ENCODE measurements at places on chromosomes 7 and 10. TPM values are rescaled to one million over a fixed set of nuclear protein-coding genes. Genes with fewer than 3 reads are reported as not detected.

DNA sequence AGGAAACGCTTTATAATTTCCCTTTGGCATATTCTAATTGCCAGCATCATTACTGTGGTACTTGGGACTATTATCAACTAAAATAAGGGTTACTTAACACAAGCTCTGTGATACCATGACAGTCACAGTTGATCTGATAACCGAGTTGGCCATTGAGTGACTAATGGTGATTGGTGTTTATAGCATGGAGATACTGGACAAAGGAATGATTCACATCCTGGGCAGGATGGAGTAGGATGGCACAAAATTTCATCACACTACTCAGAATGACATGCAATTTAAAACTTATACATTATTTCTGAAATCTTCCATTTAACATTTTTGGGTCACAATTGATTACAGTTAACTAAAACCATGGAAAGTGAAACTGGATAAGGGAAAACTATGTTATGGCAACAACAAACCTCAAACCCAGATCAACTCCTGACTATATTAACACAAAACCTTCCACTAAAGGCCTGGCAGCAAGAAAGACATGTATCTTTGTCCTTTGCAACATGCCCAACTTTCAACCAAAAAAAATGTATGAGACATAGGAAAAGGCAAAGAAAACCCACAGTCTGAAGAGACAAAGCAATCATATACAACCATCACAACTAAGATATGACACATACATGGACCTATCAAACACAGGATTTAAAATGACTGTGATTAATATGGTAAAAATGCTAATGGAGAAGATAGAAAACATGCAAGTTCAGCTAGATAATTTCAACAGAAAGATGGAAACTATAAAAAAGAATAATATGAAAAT lies 208.5 kb upstream of the NRP1 start:
- no peak for DNase-seq

GRCh38 chr10:48811917-48812316 lies 127.2 kb downstream of the WDFY4 start:
- no peak for DNase-seq

The TMEM196 gene
- total RNA-seq, result not detected

DNA sequence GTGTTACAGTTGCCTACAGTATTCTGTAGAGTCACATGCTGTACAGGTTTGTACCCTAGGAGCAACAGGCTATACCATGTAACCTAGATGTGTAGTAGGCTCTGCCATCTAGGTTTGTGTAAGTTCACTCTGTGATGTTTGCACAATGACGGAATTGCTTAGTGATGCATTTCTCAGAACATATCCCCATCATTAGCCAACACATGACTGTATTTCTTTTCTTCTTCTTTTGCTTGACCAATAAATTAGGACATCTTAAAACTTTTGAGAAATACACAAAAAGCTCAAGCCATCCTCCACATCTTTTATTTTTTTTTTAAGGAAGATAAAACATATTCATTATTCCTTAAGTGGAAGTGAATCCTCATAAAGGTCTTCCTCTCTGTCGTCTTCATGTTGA lies 5.4 kb upstream of the PFKFB3 start:
- no peak for DNase-seq

GRCh38 chr7:138625849-138626230 lies 75.3 kb downstream of the SVOPL start:
- DNase-seq, result no peak

DNA sequence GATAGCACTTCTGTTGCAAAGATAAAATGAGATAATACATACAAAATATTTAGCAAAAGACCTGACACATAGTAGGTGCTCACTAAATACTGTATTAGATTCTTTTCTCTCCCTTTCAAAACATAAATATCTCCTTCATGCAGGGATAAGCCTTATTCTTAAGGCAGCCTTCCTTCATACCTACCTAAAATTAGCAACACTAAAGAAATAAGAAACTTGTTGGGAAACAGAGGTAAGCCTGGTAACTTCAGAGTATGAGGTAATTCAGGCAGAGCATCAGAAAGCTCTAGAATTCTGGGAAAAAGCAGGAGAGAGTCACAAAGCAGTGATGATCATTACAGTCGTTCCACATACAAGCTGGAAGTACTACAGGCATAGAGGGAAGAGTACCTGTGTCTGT lies 15.2 kb downstream of the HIBADH start:
- no peak for DNase-seq

GRCh38 chr10:98326621-98327027 lies 58.6 kb upstream of the LOXL4 start:
- DNase-seq, result no peak

- peak; percentile 68 for DNase-seq
Measured at GRCh38 chr10:59830601-59831259, 75.6 kb downstream of the CCDC6 start.

GRCh38 chr7:130071701-130072622 lies 1.6 kb downstream of the KLHDC10 start:
- peak; percentile 95 for DNase-seq

GRCh38 chr7:70734411-70734810 lies 397.5 kb upstream of the GALNT17 start:
- DNase-seq, result no peak

- no peak for DNase-seq
Measured at GRCh38 chr7:130486954-130487436, 4.9 kb upstream of the MEST start.

- DNase-seq, result no peak
Measured at GRCh38 chr7:80124526-80125264, 9.9 kb upstream of the GNAI1 start.

The PON3 gene
- total RNA-seq, result not detected

- DNase-seq, result no peak
Measured at GRCh38 chr10:8453587-8453986, 399.1 kb downstream of the GATA3 start.

- DNase-seq, result no peak
Measured at GRCh38 chr10:50618624-50619023, 5.1 kb downstream of the SGMS1 start.

GRCh38 chr7:131109011-131109758 lies 218.5 kb upstream of the MKLN1 start:
- DNase-seq, result peak; percentile 37

DNA sequence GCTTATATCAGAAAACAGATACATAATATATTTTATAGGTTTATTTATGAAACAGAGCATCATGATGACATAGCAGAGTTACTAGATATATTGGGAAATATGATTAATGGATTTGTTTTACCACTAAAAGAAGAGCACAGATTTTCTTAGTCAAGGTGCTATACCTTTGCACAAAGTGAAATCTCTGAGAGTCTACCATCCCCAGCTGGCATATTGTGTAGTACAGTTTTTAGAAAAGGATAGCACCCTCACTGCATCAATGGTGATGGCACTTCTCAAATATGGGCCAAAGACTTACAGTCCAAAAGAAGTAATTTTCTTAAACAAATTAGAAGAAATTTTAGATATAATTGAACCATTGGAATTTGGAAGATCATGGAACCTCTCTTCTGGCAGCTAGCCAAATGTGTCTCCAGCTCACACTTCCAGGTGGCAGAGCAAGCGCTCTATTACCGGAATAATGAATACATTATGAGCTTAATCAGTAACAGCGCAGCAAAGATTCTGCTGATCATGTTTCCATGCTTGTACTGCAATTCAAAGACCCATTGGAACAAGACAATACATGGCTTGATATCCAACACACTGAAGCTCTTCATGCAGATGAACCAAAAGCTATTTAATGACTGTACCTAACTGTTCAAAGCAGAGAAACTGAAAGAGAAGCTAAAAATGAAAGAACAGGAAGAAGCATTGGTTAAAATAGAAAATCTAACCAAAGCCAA lies 21.9 kb upstream of the CREB3L2 start:
- peak; percentile 52 for DNase-seq

- no peak for DNase-seq
Measured at GRCh38 chr7:100763556-100764140, 30.3 kb downstream of the ZAN start.

DNA sequence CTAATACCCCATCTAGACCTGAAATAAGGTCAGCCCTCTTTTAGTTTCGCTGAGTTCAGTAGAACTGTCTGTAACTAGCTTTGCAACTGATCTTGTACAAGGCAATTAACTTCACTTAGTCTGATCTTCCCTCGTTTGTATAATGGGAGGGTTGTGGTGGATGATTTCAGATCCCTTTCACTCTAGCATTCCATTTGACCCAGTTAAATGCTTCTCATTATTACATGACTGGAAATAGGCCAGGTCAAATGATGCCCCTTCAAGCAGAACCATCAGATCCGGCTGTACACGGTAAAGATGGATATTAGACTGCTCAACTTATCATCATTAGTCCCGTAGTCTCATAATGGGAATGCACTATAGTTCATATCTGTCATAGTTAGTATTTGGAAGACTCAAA lies 1009.0 kb downstream of the LRMDA start:
- no peak for DNase-seq

DNA sequence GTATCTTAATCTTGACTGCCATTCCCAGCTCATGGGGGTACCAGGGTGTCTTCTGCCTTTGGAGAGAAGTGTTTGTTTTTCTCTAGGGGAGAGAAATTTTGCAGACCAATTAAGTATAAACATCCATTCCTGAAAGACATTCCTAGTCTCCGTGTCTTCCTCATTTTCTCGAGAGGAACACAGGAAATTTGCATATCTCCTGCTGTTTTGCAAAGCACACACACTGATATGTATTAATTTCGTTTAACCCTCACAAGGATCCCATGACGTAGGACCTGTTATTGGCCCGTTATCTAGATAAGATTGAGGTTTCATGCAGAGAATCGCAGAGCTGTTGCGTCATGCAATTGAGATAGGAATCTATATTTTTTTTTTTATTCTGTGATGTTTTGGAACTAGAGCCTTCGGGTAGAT lies 944 bp downstream of the RHBDD2 start:
- peak; percentile 36 for DNase-seq

GRCh38 chr10:100562008-100562672 lies 26.4 kb downstream of the HIF1AN start:
- peak; percentile 73 for DNase-seq

The VWC2 gene
- total RNA-seq, result not detected

The PNLIPRP3 gene
- total RNA-seq, result 13.6 TPM

The TSPAN12 gene
- total RNA-seq, result 5.7 TPM

The ADRA2A gene
- total RNA-seq, result 0.24 TPM

- peak; percentile 46 for DNase-seq
Measured at GRCh38 chr7:95205665-95206225, 118.6 kb downstream of the PON1 start.

GRCh38 chr10:15486404-15486803 lies 115.3 kb upstream of the FAM171A1 start:
- DNase-seq, result no peak

GRCh38 chr10:124735491-124736286 lies 8.5 kb downstream of the FAM53B start:
- no peak for DNase-seq

DNA sequence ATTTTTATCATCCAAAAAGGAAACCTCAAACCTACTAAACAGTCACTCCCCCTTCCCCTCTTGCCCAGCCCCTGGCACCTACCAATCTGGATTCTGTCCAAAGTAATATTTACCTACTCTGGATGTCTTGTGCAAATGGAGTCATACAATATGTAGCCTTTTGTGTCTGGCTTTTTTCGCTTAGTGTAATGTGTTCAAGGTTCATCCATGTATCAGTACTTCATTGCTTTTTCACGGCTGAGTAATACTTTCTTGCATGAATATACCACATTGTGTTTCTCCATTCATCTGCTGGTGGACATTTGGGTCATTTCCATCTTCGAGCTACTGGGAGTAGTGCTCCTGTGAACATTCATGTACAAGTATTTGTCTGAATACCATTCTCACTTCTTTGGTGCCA lies 113.6 kb downstream of the EEPD1 start:
- DNase-seq, result no peak

DNA sequence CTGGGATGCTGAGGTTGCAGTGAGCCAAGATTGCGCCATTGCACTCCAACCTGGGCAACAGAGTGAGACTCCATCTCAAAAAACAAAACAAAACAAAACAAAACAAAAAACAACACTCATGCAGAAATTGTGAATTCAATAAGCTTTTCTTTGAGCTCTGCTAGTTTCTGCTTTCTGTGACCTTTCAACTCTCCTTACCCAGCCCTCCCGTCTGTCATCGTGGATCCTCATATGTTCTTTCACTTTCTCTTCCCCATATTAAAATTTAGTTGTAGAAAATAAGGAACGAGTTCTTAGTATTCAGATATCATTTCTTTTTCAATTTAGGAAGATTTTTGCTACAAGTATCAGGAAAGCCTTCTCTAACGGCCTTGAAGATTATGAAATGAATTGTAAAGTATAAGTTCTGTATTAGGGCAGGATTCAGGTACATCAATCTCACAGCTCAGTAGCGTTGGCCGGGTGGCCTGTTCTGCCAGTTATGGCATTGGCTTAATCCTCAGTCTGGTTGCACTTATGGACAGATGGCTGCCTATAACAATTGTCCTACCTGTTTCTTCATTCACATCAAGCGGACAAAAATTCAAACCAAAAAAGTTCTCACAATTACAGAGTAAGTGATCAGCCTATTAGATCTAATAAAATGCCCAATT lies 1167.0 kb downstream of the SORCS3 start:
- DNase-seq, result no peak

The UPK3B gene
- not detected for total RNA-seq

- DNase-seq, result no peak
Measured at GRCh38 chr10:49191349-49191748, 3.2 kb upstream of the TMEM273 start.

DNA sequence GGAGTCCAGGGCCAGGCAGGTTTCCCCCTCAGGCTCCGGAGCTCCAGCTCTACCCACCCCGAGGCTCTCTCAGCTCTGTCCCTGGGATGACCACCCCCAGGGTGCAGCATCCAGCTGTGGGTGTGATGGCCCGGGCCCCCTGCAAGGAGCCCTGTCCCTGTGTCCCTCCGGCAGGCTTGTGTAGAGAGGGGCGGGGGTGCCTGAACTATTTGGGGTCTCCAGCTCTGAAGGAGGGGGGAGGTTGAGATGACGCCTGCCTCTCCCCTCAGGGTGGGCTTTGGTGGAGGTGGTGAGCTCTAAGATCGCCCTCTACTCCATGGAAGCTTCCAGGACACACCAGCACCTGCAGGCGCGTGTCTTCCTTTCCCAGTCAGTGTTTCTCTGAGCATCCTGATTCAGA lies 39.4 kb downstream of the ADRA2A start:
- no peak for DNase-seq

DNA sequence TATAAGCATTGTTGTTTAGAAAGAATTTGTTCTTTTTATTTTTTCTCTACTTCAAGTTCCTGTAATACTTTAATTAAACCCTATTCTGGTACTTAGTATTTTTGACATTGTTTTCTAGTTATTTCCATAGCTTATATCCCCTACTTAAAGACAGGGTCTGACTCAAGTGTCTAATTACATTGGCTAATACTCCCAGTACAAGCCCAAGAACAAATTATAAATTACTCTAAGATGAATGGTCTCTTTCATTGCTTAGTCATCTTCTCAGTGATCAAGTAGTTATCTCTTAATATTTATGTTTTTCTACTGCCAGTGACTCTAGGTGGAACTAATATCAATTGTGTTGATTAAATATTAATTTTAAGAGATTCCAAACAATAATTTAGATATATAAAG lies 21.6 kb downstream of the AHR start:
- DNase-seq, result no peak

DNA sequence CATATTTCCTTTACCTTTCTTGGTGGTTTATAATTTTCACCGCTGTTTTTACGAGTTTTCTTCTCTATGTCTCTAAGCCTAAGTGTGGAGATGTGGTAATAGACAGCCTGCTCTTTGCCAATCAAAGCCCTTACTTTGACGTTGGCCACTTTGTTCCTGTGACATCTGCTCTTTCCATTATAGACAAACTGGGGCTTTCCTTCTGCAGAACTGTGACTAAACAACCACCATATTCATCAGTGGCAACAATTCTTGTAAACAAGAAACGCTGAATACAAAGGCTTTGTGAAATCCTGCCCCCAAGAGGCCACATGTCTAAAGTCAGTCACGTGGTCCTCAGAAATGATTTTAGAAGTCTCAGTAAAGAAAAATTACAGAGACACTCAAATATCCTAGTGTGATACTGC lies 59.6 kb upstream of the CAPZA2 start:
- DNase-seq, result peak; percentile 94
